ENCODE measurements at places on chromosomes 1 and 21.
A peak's percentile ranks its signal among the peaks of the same experiment; 100 is the strongest.

DNA sequence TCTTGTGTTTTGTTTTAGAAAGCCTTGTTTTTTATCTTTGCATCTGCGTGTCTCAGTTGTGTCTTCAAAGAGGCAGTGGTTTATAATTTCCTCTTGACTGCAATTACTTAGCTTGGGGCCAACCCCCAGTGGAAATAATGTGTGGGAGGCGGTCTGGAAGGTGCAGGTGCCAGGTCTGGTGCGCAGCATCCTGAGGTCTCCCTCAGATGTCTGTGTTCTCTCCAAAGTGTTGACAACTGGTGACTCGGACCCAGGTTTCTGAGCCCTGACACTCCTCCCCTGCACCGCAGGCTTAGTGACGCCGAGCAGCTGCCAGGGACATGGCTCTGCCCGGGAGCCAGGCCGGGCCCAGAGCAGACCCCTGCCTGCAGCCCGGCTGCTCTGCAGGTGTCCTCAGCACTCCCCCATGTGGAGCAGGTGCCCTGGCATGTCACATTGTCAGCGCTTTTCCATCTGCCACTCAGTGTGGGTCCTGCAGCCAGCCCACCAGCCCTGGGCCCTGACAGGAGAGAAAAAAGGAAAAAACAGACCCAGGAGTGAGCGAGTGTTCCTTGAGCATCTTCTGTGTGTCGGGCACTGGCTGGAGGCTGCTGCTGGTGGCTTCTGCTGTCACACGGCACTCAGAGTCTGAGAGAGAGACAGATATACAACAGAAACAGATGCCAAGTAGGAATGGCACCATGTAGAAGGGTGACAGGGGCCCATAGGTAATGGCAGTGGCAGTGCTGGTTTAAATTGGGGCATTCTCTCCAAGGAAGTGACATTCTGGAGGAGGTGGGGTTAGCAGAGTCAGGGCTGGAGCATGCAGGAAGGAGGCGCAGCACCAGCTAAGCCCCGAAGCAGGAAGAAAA is 24.8 kb upstream of the SELENON start:
- DNase-seq, result no peak

DNA sequence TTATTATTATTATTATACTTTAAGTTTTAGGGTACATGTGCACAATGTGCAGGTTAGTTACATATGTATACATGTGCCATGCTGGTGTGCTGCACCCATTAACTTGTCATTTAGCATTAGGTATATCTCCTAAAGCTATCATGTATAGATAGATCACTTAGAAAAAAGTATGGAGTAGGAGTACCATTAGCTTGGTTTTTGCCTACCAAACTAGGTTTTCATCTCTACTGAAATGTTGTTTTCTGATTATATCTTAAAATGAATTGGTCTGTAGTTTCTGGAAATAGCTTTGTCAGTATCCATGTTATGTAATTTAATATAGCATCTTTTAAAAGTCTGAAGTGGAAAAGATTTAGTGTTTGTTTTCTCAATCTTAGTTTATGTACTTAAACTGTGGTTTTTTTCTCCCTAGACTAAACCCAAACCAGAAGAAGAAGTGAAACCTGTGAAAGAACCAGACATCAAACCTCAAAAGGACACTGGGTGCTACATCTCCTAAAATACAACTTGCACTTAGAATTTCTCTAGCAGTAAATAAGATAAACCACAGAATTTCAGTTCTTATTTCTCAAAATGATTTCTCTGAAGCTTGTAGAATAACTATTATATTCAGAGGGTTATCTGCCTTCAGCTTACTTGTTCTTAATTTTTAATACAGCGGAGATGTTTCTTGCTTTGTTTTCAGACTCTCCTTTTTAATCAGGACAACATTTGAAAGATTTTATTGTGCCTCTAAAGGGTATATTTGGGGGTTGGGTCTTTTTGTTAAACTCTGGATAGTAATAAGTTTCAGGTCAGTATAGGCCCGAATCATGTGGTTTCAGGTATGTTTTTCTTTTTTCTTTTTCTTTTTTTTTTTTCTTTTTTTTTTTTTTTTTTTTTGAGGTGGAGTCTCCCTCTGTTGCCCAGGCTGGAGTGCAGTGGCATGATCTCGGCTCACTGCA is 4.5 kb upstream of the FAM177B start:
- DNase-seq, result no peak

GRCh38 chr1:22249928-22250680 is 107.2 kb upstream of the WNT4 start:
- no peak for DNase-seq

DNA sequence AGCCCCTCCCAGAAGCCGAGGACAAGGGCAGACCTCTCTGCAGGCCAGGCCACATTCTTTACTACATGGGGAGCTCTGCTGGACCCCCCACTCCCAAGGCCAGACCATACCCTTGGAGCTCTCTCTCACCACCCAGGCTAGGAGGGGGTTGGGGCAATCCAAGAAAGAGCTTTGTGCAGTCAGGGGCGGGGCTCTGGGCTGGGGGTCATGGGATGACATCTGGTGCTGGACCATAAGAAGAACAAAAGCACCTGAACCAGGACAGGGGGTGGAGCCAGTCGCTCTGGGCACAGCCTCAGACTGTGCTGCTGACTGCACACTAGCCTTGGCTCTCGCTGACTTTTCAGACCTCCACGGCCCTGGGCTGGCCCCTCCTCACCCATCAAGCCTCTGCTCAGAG is 23.1 kb upstream of the AJAP1 start:
- no peak for DNase-seq

GRCh38 chr21:25615880-25616279 is 8.6 kb upstream of the MRPL39 start:
- DNase-seq, result no peak

- no peak for DNase-seq
Measured at GRCh38 chr1:99677416-99677815, 31.5 kb downstream of the PALMD start.

DNA sequence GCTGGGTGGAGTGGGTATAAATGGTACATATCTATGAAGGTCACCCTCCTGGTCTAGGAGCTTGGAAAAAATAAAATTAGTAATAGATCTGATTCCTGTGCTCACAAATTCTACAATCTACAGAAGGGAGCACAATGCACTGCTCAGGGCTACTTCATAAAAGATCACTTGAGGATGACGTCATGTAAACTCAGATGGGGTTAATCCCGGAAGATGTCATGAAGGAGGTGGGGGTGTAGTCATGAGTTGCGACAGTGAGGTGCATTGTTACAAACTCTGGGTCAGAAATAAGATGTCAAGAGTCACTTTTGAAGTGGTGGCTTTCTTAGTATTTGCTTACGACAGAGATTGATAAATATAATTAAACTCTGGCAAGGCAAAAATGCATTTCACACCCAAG is 68.2 kb downstream of the LHX9 start:
- no peak for DNase-seq

- DNase-seq, result no peak
Measured at GRCh38 chr1:38989979-38990378, 1.1 kb upstream of the AKIRIN1 start.

DNA sequence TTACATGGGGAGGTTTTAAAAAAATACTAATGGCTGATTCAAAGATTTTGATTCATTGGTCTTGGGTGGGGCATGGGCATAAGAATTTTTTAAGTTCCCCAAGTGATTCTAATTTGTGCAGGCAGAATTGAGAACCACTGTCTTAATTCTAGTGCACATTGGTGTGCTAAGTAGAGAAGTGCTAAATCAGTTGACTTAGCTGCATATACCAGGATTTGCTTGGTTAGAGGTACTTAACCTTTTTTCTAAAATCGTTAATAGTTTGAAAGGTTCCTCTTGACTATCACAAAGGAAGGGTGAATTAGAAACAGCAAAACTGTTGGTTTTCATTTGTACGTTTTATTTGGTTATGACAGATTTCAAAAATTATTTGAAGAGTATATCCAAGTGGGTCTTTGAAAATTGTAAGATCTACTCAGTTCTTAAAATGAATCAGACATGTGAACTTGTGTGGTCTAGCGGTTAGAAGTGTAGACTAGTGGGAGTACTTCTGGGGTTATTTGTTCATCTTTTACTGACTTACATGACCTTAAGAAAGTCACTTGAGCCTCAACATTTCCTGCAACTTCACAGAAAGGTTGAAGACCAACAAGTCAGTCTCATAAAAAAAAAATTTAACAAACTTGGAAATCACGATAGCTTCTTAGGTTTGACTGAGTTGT is 66.7 kb downstream of the RPAP2 start:
- no peak for DNase-seq

DNA sequence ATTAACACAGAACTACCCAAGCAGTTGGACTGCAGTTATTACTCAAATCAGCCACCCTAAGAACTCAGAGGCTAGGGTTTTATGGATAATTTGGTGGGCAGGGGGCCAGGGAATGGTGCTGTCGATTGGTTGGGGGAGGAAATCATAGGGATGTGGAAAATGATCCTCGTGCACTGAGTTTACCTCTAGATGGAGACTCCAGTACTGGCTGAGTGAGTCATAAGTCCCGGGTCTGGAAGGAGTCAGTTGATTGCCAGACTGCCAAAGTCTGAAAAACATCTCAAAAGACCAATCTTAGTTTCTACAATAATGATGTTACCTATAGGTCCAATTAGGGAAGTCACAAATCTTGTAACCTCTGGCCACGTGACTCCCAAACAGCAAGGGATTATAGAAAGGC is 257.5 kb upstream of the PRMT6 start:
- no peak for DNase-seq

DNA sequence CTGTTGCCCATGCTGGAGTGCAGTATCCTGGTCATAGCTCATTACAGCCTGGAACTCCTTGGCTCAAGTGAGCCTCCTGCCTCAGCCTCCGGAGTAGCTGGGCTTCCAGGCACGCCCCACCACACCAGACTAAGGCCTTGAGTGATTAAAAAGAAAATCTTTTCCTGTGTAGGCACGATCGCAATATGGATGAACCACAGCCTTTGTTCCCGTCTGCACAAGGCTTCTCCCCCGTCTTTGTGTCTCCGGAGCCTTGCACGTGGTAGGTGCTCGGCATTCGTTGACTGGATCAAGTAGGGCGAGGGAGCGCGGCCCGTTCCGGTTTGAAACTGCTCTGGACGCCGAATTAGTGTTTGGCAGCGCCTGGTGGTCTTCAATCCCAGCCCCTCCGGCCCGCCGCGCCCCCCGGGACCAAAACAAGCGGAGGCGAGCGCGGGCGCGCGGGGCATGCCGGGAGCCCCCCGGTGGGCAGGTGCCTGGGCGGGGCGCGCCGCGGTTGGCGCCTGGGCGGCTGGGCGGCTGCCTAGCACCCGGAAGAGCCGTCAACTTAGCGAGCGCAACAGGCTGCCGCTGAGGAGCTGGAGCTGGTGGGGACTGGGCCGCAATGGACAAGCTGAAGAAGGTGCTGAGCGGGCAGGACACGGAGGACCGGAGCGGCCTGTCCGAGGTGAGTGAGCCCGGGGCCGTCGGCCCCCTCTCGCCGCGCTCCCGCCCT is at the start of gene SFT2D2:
TSS of gene SFT2D2 (plus strand) at position 529 of the 715 bp plus-strand sequence. CDS start at position 605, 76 bp downstream.
- DNase-seq, result peak; percentile 92

DNA sequence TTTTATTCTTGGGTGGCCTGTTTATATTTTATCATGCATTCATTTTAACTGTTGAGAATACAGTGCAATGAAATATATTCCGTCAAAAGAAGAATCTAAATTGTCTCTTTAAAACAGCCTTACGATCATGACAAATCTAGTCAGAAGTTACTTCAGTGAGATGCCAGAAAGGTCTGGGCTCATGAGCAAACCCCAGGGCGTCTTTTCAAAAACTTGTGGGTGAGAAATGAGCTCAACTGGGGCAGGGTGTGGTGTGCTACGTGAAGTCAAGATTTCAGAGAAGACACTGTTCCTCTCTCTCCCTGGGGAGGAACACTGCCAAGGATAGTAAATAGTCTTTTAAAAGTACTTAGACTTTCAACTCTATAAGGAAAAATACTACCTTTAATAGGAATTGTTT is 13.4 kb upstream of the UAP1 start:
- DNase-seq, result peak; percentile 30

DNA sequence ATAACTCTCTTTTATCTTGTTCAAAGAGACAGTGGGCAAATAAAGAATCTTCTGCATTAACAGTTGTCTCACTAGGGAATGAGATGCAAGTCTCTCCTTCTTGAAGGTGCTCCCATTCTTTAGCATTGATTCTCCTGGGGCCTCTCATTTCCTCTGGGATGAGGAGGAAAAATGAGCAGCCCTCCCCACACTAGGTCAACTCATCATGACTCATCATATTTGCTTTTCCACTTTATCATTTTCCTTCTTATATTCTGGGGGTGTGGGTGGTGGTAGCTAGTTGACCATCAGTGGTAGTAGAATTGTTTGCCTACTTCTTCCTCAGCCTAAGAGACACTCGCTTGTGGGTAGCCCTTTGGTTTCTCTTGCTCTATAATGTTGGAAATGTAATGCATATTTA is 182.0 kb upstream of the C1orf87 start:
- no peak for DNase-seq

- DNase-seq, result no peak
Measured at GRCh38 chr1:219049501-219049900, 124.2 kb upstream of the LYPLAL1 start.

- no peak for DNase-seq
Measured at GRCh38 chr1:189787201-189787600, 690.5 kb downstream of the BRINP3 start.

- DNase-seq, result no peak
Measured at GRCh38 chr1:28518745-28519341, 13.0 kb downstream of the RCC1 start.

DNA sequence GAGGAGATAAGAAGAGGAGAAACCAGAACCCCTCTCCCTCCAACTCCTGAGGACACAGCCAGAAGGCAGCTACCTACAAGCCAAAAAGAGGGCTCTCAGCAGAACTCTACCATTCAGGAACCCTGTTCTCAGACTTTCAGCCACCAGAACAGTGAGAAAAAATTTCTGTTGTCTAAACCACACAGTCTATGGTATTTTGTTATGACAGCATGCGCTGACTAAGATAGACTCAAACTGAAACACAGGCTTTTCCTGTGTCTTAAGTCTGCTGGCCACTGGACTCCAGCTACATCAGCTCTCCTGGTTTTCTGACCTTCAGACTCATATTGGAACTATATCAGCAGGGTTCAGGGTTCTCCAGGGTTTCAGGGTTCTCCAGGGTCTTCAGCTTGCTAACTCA is 126.5 kb upstream of the TNFSF4 start:
- DNase-seq, result peak; percentile 21

- DNase-seq, result no peak
Measured at GRCh38 chr21:33386222-33386784, 16.9 kb upstream of the IFNGR2 start.

GRCh38 chr1:183982172-183982963 is 55.2 kb downstream of the COLGALT2 start:
- no peak for DNase-seq

GRCh38 chr1:183566026-183566425 is 24.2 kb downstream of the NCF2 start:
- DNase-seq, result no peak

GRCh38 chr1:184068354-184068753 is 16.8 kb downstream of the TSEN15 start:
- DNase-seq, result no peak

- DNase-seq, result no peak
Measured at GRCh38 chr1:36689992-36690391, 207.3 kb upstream of the CSF3R start.

- no peak for DNase-seq
Measured at GRCh38 chr1:187445066-187445465, 616.3 kb downstream of the PLA2G4A start.

- peak; percentile 79 for DNase-seq
Measured at GRCh38 chr1:206693029-206693428, 8.3 kb downstream of the MAPKAPK2 start.
